ENCODE measurements at places on chromosomes 7 and 10.

- DNase-seq: no peak
These were observed 589 bp upstream of the ZFAND4 start for GRCh38 chr10:45673074-45673648.

DNA sequence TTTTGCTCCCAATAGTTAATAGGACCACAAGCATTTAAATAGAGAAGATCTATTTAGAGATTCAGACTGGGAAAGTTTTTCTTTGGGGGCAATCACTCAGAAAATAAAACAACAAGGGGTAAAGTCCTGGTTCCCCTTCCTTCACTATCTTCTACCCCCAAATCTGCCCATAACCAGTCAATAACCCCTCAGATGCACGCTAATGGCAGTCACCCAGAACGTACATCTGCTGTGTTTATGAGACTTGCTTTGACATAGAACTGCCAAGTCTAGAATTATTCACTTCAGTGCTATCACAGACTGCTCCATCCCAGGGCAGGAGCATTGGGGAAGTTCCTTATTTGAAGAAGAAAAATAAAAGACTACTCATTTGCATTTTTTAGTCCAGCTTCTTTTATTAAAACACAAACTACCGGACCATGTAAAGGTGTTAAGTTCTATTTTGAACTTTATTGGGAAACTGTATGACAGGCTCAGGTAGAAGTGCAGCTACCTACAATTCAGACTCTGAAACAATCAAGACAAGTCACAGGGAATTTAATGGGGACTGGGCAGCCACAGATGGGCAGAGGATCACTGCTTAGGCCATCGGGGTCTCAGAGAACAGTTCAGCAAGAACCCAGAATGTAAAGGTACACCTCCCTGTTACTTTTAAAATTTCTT, 38.4 kb downstream of the ANK3 start:
- DNase-seq: no peak

- DNase-seq: no peak
These were observed 72.0 kb downstream of the UBE3C start for GRCh38 chr7:157210682-157211081.

DNA sequence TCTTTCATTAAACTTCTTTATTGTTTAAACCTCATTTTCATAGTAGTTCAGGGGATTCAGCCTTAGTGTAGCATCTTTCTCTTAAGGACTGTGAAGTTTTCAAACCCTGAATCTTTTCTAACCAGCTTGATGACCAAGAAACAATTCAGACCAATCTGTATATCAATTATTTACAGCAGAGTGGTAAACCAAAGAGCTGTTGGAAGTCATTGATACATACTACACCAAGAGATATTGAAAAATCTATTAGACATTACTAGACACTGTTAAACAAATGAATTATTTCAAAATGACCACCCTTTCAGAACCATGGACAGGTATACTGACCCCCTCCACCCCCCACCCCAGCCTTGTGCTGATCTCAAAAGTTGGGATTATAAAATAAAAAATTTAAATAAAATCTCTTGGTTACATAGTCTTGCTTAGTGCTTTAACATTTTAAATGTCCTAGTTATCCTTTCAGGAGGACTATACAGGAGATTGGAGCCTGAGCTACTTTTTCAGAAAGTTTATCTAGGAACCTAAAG, 143.9 kb upstream of the LSM8 start:
- no peak for DNase-seq

- DNase-seq: no peak
These were observed 675.5 kb downstream of the XPNPEP1 start for GRCh38 chr10:109247814-109248213.

DNA sequence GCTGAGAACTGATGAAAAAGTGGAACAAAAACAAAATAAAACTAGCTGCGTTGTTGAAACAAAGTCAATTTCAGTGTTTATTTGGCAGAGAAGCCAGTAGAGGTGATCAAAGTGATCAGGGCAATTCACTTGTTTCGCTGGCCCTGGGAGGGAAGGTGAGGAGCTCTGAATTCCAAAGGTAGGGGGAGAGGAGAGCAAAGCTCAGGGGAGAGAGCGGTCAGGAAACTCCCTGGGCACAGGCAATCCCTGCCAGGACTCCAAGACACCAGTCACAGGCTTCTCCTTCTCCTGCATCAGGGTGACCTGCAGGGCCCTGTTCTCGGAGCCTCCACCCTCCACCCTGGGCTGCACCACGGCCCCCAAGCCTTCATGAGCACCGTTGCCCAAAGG, 6.8 kb upstream of the KIAA1217 start:
- no peak for DNase-seq

- no peak for DNase-seq
These were observed 35.0 kb upstream of the SRI start for GRCh38 chr7:88254721-88255424.

GRCh38 chr10:35328404-35329037, 7.8 kb upstream of the CCNY start:
- no peak for DNase-seq

- DNase-seq: no peak
These were observed 111.2 kb upstream of the ZMIZ1 start for GRCh38 chr10:78957471-78958039.

GRCh38 chr10:69449841-69450240, 1.4 kb upstream of the TSPAN15 start:
- peak; percentile 25 for DNase-seq

GRCh38 chr10:74963549-74963948, 137.1 kb downstream of the KAT6B start:
- DNase-seq: no peak

DNA sequence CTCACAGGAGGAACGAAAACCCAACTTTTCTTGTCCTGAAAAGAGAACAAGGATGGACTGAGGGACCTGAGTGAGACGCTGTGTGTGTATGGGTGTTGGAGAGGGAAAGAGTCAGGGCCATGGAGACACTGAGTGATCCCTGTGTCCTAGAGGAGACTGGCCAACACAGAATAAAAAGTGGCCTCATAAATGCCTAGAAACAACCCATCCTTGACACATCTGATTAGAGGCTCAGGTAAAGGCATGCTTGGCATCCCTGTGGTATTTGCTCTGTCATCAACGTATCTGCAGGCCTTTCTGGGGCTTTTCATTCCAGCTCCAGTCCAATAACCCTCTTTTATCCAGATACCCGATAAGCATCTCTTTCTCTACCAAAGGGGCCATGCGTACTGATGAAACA, 86.3 kb downstream of the FGFR2 start:
- no peak for DNase-seq

- DNase-seq: no peak
These were observed 45.0 kb downstream of the VWDE start for GRCh38 chr7:12358694-12359093.

GRCh38 chr10:50528206-50528605, 95.5 kb downstream of the SGMS1 start:
- no peak for DNase-seq

DNA sequence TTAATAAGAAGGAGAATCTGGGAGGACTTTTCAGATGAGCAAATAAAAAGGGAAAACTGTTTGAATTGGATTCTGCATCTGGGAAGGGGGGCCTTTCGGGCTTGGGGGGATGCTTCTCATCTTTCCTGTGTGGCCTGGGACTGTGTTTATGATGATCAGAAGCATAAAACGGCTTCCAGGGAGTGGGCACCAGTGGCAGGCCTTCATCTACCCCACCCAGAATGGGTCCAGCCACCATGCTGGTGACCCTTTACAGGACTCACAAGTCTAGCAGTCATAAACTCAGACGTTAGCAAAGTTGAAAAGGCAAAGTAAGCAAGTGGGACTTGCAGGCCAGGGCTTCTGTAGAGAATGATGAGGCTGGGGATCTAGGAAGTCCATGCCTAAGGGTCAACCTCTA, 198.3 kb upstream of the ZMIZ1 start:
- DNase-seq: no peak

- DNase-seq: no peak
These were observed 39.6 kb downstream of the PDGFA start for GRCh38 chr7:479948-480499.

DNA sequence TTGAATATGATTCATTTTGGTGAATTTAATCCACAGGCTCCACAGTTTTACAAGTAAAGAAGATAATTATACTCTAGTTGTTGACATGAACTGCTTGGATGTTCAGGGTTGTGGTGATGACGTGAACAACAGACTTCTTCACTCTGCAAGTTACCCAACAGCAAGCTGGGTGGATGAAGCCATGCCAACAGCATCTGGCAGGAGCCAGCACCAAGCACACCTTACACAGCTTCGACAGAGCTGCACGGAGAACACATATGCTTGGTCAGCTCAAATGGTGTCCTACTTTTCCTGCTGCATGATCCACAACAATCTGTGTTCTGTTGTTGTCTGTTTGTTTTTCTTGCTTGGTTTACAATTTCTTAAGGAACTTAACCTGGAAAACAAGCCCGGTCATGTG, 9.8 kb downstream of the NOD1 start:
- DNase-seq: no peak

DNA sequence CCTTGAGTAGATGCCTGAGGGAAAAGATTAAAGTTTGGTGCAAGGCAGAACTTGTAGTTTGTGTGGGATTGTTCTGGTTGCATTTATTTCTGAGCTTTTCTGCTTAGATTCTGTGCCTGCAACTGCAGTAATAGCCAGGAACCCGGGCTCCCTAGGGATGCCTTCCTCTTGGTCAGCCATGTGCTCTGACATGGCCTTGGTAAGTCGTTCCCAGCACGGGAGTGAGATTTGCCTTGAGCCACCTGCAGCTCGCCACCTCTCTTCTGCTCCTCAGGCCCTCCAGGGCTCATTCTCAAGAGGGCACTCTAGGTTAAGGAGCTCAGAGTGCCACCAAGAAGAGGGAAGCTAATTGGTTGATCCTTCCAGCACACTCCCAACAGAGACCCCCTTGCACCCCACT, 350.6 kb upstream of the MKI67 start:
- DNase-seq: no peak

DNA sequence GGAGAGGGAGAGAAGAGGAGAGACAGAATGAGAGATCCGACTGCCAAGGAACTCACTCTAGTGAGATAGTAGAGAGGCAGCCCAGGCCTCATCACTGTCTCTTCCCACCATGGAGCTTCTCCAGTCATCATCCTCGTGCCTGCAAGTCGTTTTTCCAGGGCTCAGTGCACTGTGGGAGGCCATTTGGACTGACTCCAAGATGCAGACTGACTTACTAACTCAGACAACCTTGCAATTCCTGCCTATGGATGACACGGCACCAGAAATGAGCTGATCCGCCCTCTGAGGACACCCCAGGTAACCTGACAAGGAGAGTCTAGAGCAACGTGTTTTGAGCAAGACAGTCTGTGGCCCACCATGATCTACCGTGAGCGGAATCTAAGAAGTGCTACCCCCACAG, 154.9 kb downstream of the GLI3 start:
- DNase-seq: no peak

DNA sequence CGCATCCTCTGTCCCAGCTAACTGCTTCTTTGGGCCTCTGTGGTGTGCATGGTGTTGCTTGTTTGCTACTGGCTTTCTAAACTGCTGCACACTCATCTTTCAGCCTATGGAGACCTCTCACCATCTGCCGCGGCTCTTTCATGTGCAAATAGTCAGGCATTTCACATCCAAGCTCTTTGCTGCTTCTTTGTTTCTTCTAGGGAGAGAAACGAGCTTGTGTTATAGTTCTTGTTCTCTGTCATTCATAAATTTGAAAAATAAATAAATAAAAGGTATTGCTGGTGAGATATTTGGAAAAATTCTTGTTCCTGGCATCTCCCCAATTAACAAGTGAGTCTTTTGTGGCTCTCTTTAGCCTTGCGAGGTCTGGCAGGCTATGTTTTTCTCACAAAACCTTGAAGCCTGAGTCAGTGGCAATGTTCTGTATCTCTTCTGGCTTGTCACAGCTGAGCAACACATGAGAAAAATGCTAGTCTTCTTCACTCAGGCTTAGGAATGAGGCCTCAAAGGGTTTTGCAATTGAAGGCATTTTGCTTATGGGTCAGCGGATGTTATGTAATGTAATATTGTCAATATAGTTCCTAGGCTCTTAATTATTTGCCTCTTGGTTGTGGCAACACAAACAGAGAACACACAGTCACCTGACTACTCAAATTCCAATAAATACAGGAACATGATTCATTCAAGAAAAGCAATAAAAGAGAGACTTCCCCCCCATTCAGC, 274.0 kb downstream of the FRMD4A start:
- no peak for DNase-seq

DNA sequence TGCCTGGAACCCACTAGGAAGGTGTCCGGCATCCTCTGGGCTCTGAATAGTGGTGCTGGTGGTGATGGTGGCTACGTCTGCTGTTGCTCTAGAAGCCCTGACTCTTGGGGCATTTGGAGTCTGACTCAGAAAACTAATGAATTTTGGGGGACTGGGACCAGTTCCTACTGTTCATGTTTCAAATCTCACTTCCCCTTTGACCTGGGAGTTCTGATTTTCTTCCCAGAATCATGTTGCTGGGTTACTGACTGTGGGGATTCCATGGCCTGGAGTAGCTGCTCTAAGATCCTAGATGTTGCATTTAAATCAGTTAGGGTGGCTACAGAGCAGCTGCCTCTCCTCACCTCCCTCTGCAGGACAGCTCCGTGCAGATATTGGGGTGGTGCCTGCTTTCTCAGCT, 3.2 kb downstream of the TSPAN33 start:
- DNase-seq: no peak

- no peak for DNase-seq
These were observed 53.9 kb downstream of the SYPL1 start for GRCh38 chr7:106057962-106058927.

GRCh38 chr7:2041496-2042367, 191.0 kb downstream of the MAD1L1 start:
- DNase-seq: no peak

- no peak for DNase-seq
These were observed 48.5 kb upstream of the SLC29A3 start for GRCh38 chr10:71270301-71271220.

DNA sequence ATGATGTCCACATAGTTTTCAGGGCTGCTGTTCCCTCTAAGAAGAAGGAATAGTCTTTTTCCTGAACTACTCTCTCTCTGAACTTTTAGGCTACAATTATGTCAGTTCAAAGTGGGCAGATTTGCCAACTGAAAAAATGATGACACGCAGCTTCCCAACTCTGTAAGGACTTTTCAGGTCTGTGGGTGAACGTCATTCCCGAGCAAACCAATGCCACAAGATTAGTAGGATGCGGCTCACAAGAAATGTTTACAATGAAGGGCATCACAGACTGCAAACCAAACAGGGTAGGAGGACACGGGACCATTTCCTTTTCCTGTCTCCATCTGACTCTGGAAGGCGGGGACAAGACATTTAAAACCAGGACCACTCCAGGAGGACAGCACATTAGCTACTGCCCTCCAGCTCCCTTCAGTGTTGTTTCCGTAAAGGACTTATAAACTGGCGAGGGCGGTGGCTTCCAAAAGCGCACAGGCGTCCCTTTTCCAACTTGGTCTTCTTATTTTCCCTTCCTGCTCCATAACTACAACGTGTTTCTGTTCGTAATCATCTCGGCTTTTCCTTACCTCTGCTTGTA, 539 bp upstream of the MKLN1 start:
- DNase-seq: no peak

- no peak for DNase-seq
These were observed 20.4 kb upstream of the CARD11 start for GRCh38 chr7:3064067-3064466.

DNA sequence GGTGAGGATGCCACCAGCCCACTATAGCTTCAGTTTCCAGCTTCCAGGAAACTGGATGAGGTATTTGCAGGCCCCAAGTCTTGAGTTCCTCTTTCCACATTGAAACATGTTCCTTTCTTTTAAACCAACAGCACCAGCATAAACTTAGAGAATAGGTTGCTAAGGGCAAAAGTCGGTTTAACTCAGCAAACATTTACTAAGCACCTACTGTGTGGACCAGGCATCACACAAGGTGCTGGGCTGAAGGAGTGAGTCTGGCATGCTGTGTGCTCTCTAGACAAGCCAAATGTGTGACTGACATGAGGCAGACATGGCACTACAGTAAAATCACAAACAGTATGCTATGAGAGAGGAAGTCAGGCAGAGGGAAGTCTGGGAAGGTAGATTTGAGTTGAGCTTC, 11.0 kb upstream of the RASSF4 start:
- no peak for DNase-seq
